ENCODE measurements at places on chromosomes 13 and 19.

DNA sequence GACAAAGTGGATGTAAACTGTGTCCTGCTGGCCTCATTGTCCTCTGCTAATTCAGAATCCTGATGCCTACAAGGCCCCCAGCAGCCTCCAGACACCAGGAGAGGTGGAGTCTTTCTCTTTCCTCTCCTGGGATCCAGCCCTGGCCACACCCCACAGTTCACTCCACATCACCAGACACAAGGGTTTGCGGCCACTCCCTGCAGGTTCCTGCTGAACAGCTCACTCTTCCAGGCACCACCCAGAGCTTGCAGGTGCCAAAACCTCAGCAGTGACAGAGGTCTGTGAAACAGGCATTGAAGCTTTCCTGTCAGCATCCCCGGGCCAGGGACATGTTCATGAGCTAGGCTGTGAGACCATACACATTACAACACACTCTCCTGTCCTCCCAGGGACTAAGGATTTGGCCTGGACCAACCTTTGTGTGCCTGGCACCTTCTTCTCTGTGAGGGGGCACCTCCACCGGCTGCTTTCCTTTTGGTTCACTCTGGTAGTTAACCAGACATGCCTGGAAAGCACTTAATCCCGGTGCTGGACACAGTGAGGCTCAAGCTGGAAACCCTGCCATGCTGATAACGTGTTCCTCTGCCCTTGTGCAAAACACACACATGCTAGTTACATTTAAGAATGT lies 11.1 kb upstream of the ATP12A start:
- DNase-seq = no peak

DNA sequence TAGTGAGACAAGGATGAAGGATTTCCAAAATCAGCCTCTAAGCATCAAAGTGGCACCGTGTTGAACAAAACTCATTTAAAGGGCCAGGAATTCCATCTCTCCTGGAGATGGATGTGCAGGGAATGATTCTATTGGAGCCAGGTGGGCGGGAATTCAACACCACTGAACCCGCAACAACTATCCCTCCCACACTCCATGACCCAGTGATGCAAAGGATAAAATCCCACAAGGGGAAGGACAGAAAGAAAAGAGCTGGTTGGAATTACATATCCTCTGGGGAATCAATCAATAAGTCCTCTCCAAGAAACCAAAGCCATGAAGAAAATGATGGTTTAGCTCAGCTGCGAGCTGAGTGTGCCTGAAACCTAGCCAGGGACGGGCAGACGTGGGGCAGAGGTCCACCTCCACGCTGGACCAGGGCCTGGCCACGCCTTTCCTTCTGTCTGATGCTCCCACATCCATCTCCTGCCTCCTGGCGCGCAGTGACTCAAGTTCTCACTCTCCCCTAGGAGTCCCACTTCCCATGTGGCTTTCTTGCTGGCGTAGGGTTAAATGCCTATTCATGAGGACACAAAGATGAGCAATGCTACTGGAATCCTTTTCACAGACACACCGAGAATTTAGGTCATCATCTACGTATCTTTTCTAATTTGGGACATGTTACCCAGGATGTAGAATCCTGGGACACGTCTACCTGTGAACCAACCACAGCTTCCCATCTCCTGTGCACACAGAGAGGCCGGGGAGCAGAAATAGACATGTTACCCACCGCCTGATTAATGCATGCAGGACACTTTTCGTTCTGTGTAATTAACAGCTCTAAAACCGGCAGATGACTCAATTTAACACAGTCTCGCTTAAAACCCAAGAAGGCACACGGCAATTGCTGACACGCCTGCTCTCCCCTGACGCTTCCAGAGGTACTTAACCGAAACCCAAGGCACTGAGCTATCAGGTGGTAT lies 48.6 kb downstream of the PEPD start:
- DNase-seq = no peak

- DNase-seq = no peak
These were observed 150.9 kb downstream of the PDS5B start for GRCh38 chr13:32737111-32737571.

- no peak for DNase-seq
These were observed 75.9 kb upstream of the DOCK9 start for GRCh38 chr13:99053636-99054233.

- DNase-seq = no peak
These were observed 8.1 kb upstream of the PTBP1 start for GRCh38 chr19:788983-789700.

Measured in substantia nigra (tissue), 51 donors.